ENCODE measurements at places on chromosomes 2 and 18.

GRCh38 chr18:27719680-27720079, 457.2 kb downstream of the CDH2 start:
- DNase-seq: no peak

GRCh38 chr2:20411361-20411894, 35.4 kb upstream of the RHOB start:
- no peak for DNase-seq

GRCh38 chr2:218009231-218009630, 6.4 kb upstream of the TNS1 start:
- no peak for DNase-seq

- no peak for DNase-seq
Measured at GRCh38 chr2:36369716-36370115, 14.1 kb downstream of the CRIM1 start.

DNA sequence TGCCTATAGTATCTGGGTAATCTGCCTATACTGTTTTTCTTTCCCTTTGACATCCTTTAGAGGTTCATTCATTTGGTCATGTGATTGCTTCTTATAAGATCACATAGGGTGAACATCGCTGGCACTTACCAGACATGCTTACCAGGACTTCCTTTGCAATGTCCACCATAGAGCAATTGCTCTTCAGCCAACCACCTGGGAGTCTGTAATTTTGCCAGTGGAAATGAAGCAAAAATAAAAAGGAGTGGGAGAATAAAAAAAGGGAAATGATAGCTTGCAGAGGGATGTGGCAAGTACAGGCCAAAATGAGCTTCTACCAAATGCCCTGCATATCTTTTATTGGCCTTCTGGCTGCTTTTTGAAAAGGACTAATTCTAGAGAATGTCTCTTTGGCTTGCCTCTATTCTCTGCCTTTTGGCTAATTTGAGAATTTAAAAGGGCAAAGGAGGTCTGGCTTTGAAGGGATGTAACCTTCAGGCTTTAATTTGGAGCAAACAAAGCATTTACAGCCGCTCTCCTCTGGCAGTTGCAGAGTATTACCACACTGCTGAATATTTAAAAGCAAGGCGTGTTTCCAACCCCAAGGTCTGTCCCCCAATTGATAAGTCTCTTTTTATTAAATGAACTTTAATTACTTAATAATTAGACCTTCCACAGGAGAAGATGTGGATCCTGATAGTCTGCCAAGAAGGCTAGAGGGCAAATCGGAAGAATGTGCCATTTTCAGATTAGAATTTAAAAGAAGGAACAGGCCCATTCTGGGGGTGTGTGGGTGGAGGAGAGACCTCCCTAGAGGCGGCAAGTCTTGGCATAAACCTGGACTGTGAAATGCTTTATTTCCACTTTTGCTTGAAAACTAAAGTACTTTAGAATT, 557.9 kb downstream of the DCC start:
- DNase-seq: no peak

DNA sequence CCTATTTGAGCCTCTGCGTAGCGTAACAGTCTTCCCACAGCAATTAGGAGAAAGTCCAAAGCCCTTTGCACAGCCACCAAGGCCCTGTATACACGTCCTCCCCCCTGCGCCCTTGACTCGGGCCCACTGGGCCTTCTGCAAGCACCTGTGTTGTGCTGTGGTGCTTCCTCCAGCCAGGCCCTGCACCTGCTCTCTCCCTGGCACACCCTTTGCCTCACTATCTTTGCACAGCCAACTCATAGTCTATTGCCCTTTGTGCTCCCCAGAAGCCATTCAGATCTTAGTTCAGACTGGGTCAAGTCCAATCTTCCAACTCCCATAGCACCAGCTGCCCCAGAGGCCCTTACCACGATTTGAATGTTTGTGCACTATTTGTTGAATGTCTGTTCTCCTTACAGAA, 271.6 kb upstream of the MGAT5 start:
- no peak for DNase-seq

All from chondrocyte (in vitro differentiated cells).